Stimulated activated CD4-positive, alpha-beta T cell treated with anti-CD3 and anti-CD28 coated beads, TNF-alpha, amount 100 ng/mL, for 48 hours (primary cell): ENCODE measurements at places on chromosomes 2 and 18.

DNA sequence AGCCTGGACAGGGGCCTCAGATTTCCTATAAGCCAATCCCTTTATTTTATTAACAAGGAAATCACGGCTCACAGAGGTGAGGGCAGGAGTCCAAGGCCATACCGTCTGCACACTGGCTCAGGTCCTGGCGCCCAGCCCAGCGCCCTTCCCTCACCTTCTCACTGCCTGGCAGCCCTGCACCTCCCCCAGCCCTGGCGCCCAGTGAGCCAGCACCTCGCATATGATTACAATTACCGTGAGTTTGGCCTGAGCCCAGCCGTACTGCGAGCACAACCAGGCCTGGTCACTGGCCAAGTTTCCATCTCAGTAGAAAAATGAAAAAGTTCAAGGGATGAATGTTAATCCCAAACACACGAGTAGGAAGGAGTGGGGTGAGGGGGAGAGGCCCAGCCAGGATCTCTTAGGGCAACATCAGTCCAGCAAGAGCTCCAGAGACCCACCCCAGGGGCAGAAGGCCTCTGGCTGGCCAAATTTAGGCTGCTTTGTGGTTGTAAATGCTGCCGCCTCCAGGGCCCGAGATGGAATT is 68.4 kb downstream of the MCFD2 start:
- DNase-seq, result no peak

GRCh38 chr2:240465765-240466578 is 30.5 kb downstream of the GPC1 start:
- DNase-seq, result no peak

- no peak for DNase-seq
These were observed 174.6 kb downstream of the NCK2 start for GRCh38 chr2:105919191-105919811.

- DNase-seq, result no peak
These were observed 50.2 kb downstream of the MCFD2 start for GRCh38 chr2:46865181-46865970.

DNA sequence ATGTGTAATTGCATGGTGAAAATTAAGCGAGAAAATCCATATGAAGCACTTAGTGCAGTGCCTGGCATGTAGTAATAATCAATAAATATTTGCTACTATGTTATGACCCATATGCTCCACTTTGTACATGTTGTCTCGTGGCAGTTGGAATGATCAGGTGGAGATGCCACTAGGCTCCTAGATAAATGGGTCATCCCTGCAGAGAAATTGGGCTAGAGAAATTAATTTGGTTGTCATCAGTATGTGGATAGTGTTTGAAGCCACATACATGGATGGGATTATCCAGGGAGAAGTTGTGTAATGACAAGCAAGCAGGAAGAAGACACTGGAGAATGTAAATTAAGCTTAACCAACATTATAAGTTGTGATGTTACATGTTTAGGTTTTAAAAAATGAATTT is 33.0 kb downstream of the ACYP2 start:
- no peak for DNase-seq

DNA sequence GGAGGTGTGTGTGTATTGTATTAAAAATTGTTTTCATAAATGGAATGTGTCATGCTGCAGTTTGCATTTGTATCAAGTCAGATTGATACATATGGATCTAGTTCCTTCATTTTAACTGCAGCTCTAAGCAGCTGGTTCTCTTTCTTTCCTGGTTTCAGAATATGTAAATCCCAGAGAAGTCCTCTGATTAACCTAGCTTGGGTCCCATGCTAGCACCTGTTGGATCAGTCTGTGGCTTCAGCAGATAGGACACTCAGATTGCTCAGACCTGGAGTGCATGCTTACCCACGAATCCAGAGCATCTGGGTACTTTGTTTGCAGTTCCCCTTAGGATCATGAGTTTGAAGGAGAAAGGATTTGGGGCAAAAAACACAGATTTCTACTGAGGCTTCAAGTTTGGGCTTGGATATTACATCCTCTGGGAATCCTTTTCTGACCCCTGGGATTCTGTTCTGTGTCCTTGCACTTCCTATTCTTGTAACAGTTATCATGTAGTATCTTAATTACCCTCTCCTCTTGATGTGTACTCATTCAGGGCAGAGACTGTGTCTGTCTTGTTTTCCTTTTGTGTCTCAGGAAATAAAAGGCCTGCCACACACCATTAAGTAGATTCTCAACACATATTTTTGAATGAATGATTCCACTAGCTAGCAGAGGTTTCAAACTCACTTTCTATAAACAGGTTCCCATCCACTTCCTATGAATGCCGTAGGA is 142.1 kb downstream of the PHLPP1 start:
- DNase-seq, result no peak

- DNase-seq, result no peak
These were observed 143.8 kb downstream of the EXOC6B start for GRCh38 chr2:72682061-72682460.

DNA sequence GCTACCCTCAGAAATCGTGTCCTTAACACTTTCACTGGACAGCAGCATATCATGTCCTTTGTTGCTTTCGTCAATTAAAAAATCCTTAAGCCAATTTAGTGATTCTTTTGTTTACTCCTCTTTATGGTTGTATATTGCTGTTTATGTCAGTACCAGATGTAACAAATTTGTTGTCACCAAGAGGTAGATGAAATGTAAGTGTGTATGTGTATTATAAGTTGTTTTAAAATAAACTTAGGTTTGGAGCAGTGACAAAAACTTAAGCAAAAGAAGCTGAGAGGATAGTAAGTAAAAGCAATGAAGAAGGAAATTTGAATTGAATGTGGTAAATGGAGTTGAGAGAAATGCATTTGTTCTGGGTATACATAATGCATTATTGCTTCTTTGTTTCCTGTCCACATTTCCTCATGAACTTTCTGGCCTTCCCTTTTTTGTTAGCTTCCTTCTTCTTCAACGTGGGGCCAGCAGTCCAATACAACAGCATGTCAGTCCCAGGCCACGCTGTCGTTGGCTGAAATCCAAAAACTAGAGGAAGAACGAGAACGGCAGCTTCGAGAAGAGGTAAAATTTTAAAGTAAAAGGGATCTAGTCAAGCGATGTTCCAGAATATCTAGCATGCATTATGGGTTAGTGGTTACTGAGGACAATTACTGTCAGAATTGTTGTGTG is 30.5 kb upstream of the SNORC start:
- no peak for DNase-seq

DNA sequence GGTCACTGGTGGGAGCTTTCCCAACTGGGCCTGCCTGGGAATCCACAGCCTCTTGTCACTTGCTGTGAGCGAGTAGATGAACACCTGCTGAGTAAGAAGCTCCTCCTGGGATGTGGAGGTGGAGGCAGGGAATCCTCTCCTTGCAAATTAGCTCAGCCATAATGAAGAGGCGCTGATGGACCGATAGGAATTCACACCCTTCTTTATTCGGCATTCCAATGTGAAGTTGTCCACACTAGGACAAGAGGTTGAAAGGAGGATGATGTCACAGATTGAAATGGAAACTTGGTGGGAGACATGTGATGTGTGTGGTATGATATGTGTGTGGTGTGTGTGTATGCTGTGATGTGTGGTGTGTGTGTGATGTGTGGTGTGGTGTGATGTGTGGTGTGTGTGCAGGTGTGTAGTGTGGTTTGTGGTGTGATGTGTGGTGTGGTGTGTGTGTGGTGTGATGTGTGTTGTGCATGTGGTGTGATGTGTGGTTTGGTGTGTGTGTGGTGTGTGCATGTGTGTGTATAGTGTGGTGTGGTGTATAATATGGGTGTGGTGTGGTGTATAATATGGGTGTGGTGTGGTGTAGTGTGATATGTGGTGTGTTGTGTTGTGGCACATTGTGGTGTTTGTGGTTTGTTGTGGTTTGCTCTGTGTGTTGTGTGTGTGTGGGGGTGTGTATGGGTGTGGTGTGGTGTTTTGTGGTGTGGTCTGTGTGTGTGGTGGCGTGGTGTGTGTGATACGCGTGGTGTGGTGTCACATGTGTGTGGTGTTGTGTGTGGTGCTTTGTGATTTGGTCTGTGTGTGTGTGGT is 216.4 kb downstream of the BCL2 start:
- DNase-seq, result no peak

DNA sequence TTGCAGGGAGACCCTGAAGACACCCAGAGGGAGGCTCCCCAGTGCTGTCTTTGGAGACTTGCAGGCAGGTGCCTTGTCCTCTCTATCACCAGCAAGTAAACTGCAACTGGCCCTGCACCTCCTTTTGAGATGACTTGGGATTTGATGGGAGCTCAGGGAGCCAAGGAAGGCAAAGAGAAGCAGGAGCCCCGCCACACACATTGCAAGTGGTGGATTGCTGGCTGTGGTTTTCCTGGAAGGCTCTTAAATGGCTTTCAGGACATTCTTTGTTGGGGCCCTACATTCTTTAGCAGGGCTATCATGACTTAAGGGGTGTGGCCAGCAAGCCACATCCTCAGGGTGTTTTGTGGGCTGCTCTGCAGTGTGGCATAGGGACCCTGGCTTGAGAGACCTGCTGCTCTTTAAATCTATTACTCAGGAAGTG is 39.9 kb upstream of the CDC42EP3 start:
- DNase-seq, result no peak

DNA sequence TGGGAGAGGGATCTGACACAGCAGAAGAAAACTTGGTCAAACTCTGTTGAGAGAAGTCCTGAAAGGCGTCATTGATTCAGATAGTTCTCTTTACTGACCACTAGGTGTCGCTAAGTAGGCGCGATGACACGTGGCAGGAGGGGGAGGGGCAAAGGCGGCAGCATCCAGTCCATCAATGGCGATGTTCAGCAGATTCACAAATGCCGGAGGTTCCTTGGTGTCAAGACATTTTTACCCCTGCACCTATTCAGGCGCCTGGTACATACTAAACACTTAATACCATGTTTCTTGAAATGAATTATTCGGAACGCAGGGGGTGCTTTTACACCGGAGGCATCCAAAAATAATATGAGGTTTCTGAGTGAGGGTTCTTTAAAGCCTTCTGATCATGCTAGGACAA is 3.0 kb upstream of the PLEK start:
- DNase-seq, result peak; percentile 69

GRCh38 chr2:100840519-100840918 is 20.6 kb downstream of the NPAS2 start:
- DNase-seq, result no peak

- DNase-seq, result no peak
These were observed 5.3 kb upstream of the TMEM185B start for GRCh38 chr2:120228503-120228902.

DNA sequence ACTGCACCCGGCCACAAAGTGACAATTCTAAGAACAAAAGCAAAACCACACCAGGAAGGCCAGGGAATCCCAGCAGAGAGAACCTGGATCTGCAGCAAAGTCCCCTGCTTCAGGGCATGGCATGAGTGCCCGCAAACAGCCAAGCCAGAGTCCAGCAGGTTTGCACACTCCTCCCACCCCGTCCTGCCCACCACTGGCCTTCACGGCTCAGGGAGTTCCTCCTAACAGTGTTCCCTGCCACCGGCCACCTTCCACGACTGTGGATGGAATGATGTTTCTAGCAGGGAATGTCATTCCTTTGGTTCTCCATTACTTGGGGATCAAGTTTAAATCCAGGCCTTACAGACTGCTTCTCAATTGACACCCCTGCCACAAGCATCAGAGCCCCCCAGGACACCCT is 42.0 kb upstream of the B3GNT7 start:
- DNase-seq, result no peak

DNA sequence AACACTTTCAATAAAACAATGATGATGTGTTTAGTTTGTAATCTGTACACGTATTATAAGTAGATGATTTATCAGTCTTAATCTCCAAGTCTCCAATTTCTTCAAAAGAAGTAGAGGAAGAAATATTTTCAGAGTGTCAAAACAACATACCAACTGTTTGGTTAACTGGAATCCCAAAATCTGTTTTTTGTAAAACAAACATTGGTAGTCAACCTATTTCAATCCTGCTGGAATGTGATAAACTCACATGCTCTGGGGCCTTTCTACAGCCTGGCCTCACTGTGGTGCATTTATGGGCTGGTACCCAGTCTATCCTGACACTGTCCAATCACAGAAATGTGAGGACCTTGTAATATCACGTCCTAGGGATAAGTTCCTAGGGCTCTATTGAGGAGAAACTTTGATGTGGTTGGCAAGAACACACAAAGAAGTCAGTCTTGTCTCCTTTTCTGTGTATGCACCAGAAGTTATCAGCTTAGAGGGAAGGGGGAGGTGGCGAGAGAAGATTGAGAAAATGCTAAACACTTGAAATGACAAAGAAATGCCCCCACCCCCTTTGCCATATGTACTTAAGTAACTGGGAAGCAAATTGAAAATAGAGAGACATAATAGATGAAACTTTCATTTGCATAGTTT is 47.2 kb downstream of the PRKRA start:
- DNase-seq, result no peak

- no peak for DNase-seq
These were observed 10.3 kb upstream of the IL1R2 start for GRCh38 chr2:101981504-101981903.

DNA sequence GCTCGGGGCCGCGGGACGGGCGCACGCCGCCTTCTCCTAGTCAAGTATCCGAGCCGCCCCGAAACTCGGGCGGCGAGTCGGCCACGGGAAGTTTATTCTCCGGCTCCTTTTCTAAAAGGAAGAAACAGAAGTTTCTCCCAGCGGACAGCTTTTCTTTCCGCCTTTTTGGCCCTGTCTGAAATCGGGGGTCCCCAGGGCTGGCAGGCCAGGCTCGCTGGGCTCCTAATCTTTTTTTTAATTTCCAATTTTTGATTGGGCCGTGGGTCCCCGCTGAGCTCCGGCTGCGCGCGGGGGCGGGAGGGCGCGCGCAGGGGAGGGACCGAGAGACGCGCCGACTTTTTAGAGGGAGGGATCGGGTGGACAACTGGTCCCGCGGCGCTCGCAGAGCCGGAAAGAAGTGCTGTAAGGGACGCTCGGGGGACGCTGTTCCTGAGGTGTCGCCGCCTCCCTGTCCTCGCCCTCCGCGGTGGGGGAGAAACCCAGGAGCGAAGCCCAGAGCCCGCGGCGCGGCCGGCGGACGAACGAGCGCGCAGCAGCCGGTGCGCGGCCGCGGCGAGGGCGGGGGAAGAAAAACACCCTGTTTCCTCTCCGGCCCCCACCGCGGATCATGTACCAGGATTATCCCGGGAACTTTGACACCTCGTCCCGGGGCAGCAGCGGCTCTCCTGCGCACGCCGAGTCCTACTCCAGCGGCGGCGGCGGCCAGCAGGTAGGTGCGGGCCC is 617 bp downstream of the FOSL2 start:
- peak; percentile 26 for DNase-seq

DNA sequence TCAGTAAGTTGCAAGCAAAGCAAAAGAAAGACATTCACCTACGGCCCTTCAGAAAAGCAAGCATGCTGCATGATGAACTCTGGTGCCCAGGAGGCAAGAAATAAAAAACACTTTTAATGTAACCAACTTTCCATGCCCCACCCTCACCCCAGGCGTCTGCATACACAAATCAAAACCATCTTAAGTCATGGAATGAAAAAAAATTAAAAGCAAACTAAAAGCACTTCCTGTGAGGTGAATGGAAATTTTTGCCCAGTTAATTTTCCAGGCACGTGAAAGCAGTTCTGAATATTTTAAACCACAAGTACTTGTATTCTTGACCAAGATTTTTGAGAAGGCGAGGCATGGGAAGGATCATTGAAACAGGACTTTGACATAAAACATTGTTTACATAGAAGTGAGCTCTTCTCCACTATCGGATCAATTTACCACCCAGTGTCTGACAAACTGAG is 2.5 kb upstream of the ICOS start:
- DNase-seq, result no peak
